Fibroblast of gingiva (primary cell): ENCODE measurements at places on chromosomes 1 and 21.
A peak's percentile ranks its signal among the peaks of the same experiment; 100 is the strongest.

GRCh38 chr1:239735111-239735510, 348.7 kb downstream of the CHRM3 start:
- no peak for DNase-seq

GRCh38 chr1:35298464-35298863, 30.0 kb downstream of the ZMYM4 start:
- DNase-seq: peak; percentile 42

- DNase-seq: no peak
Measured at GRCh38 chr1:2970311-2971071, 50.8 kb upstream of the ACTRT2 start.

DNA sequence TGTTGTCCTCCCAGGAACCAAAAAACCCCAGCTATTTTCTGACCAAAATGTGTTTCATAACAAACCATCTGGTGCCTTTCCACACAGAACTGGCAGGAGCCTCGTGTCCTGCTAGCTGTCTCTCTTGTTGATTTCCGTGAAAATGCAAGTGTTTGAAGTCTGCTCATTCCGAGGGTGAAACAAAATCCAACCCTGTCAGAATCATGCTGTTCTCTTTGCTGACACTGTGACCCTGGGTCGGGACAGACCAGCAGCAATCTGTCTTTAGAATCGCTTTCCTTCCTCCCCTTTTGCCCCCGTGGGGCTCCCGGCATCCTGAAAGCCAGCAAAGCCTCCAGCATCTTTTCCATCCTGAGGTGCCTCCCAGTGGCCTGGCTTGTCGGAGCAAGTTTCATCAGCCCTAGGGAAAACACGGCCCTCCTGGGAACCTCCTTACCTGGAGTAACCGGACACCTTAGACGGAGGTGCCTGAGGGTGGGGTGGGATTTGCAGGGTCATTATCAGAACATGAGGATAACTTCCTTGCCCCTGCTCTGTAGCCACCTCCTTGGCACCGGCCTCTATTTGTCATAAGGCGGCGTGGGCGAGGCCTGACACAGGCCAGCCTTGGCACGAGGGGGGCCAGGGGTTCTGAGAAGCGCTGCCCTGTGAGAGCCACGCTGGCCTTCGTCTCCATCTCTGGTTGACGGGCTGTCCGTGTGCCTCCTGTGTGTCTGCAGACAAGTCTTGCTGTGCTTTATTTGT, 24.9 kb downstream of the LDLRAP1 start:
- DNase-seq: peak; percentile 84

DNA sequence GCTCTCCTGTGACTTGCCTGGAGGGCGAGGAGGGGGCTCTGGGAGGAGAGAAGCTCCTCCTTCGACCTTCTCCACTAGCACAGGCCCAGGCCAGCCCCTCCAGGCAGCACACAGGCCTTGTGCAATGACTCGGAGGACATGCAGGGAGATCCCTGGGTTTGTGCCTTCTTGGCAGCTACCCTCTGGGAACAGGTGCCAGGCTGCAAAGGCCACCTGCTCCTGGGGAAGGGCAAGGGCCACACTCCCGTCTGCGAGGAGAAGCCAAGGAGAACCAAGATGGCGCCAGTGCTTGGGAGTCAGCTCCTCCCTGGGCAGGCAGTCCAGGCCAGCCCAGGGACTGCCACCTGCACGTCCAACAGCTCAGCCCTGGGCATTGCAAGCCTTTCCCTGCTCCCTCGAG, 15.3 kb downstream of the CASZ1 start:
- no peak for DNase-seq

DNA sequence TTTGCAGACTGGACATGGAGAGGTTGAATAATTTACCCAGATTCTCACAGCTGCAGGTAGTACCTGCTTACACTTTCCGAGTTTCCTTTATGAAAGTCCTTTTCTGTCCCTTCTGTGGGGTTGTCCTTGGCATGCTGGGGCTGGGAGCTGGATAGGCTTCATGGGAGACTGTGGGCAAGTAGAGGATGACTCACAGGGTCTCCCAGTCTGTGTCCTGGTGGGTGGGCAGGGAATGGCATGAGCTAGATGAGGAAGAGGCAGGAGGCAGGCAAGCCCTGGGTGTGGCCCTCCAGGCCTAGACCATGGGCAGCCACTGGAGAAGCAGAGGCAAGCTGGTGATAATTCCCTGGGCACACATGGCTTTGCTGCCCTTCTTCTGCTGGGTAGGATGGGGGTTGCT, 80.6 kb downstream of the NAV1 start:
- DNase-seq: no peak

DNA sequence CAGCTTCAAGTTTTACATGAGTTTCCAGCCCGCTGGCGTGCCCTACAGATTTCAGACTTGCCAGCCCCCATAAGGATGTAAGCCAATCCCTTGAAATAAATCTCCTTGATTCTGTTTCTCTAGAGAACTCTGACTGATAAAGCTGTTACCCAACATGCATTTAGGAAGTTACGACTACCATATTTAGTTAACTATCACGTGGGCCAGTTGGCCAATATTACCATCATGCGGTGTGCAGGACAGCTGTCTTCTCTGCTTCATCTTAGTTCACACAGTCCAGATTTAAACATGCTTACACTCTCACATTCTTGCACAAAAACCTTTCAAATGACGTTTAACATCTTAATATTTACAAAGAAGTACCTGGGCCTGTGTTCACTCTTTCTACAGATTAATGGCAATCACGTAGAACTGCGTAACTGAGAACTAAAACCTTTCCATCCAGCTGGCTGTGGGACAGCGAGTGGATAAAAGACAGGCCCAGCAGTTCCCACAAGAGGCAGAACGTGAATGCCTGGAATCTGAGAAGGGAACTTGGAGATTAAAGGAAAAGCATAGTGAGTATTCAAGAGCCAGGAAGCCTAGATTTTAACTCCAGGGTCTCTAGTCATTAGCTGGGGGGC, 20.8 kb downstream of the FAM177B start:
- no peak for DNase-seq

- no peak for DNase-seq
Measured at GRCh38 chr1:168833362-168833761, 104.4 kb upstream of the DPT start.

DNA sequence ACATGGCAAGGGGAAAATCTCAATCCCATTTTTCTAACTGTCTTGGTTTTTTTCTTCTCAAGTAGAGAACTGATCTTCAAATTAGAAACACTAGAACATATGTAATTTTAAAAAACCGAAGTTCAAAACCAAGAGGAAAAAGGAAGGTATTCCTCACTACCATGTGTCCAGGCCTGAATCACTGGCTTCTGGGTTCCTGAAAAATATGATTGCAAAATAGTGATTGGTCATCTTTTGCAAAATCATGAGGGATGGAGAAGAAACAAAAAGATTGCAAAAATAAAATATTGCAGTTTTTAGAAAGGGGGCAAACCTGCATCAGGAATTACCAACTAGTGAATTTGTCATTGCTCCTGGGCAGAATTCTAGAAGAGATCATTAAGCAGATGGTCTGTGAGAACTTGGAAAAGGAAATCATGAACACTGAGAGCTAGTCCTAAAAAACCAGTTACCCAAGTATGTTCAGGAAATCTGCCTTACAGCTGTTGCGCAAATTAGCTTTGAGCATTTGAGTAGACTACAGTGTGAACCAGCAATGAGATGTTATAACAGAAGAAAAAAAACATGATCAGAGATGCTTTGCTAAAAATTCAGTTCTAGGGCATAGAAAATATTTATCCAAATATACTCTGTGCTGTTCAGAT, 49.4 kb downstream of the SPATA46 start:
- peak; percentile 35 for DNase-seq
